ENCODE measurements at places on chromosomes 16 and 17.

DNA sequence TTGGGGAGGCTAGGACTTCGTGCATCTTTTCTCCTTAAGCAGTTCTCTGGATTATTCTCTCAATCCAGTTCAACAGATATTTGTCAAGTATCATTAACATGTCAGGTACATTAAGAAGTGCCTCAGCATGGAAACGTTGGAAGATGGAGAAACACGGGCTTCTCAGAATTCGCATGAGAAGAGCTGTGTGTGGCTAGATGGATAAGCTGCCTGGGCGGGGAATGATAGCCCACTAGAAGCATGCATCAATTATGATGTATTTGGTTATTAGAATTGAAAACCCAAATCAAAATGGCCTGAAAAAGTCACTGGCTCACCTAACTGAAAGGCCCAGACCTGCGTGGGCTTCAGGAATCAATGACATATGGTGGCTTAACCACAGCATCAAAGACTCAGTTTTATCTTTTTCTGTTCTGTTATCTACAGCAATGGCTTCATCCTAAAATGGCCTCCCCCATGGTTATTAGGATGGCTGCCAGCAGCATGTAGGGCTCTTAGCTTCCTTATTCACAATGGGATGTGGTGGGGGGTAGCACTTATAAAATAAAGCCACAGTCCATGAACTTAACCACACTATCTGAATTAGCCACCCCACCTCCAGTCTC lies 43.9 kb downstream of the MMD start:
- no peak for DNase-seq

DNA sequence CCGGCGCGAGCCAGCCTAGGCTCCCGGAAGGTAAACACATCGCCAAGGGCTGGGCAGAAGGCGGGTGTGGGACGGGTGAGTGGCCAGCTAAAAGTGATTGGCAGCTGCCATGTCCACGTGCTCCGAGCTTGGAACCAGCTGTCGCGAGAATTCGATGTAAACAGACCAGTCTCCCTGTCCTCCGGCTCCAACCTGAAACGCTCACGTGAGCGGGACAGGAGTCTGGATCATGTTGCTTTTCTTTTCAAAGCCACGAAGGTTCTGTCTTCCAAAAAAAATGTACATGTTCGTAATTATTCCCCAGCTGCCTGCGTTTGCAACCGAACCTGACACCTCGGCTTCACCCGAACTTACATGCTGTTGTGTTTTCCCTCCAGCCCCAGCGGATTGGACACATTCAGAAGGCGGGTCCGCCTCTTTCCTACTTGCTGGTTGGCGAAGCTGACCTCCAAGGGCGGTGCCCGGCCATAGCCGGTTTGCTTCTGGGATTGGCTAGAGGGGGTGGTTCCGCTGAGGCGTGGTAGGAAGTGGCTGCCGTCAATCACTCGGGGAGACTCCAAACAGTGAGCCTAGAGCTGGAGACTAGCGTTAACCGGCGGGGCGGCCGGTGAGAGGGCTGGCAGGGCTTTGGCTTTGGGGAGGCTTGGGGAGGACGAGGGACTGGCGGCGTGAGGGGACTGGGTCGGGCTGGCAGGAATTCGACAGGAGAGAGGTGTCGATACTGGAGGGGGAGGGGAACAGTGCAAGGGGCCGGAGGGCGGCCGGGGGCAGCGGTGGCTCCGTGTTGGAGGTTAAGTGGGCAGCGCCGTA lies at the start of gene BCAS3:
Gene BCAS3, plus strand, starts transcription at position 544 of the 810 bp plus-strand sequence.
- DNase-seq: peak; percentile 97

- no peak for DNase-seq
These were observed 2.3 kb upstream of the SOX9 start for GRCh38 chr17:72118335-72119076.

DNA sequence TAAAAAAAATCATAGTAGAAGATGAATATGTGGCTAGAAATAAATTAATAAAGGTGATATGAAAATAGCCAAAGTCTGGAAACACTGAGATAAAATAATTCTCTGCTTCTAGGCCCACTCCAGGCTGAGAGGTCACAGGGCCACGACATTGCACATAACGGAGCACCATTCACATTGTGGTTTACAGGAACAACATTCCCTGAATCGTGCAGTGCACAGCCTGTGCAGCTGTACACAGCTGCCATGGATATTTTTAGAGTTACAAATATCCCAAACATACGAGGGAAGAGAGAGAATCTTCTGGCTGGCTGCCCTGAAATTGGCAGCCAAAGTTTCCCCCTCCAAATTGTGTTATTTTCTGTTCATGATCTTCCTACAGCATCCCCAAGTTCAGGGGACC lies 68.8 kb downstream of the GSG1L start:
- no peak for DNase-seq

Data from activated T-helper 1 cell treated with anti-CD3 and anti-CD28 coated beads, Interleukin-12 subunit alpha, Interleukin-12 subunit beta, Interleukin-2, Interleukin-4 antibody, amounts not matched to agents 30 ng/mL and 10 ng/mL and 1 ng/mL, durations not matched to agents 14 hours and 24 hours and 36 hours (primary cell).